Left ventricle myocardium inferior (tissue), 1 donor: ENCODE measurements at places on chromosomes 12 and 14. TPM values are rescaled to one million over a fixed set of nuclear protein-coding genes. Genes with fewer than 3 reads are reported as not detected.

FAM181A gene
- not detected for total RNA-seq

KRT6A gene
- total RNA-seq: not detected

DNA sequence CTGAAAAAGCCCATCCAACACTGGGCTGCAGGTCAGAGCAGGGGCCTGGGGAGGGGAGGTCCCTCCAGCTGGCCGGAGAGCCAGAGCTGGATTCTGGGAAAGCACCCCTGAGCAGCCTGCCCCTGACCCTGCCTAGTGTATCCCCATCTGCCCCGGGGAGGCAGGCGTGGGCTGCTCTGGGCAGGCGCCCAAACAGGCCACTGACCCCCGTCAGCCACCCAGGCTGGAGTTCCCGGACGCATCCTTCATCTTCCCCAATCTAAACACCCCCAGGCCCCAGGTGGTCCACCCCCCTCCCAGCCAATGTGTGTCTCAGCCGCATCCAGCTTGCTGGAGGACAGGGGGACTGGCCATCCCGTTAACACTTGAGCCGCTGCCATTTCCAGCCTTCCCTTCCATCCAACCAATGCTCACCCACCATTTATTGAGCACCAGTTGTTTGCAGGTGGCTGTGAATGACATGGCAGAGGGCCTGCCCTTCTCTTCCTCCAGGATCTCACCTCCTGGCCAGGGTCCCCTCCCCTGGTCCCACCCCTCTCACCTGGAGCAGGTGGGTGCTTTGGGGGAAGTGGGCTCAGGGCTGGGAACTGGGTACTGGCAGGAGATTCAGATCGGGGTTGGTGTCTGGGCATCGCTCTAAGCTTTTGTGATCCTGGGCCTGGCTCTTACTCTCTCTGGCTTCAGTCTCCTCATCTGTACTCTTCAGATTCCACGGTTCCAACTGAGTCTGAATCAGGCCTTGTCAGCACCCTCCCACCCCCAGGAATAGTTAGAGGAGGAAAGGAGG lies 743 bp upstream of the DTX1 start:
- DNase-seq: no peak

FIGNL2 gene
- 0.30 TPM for total RNA-seq

DNA sequence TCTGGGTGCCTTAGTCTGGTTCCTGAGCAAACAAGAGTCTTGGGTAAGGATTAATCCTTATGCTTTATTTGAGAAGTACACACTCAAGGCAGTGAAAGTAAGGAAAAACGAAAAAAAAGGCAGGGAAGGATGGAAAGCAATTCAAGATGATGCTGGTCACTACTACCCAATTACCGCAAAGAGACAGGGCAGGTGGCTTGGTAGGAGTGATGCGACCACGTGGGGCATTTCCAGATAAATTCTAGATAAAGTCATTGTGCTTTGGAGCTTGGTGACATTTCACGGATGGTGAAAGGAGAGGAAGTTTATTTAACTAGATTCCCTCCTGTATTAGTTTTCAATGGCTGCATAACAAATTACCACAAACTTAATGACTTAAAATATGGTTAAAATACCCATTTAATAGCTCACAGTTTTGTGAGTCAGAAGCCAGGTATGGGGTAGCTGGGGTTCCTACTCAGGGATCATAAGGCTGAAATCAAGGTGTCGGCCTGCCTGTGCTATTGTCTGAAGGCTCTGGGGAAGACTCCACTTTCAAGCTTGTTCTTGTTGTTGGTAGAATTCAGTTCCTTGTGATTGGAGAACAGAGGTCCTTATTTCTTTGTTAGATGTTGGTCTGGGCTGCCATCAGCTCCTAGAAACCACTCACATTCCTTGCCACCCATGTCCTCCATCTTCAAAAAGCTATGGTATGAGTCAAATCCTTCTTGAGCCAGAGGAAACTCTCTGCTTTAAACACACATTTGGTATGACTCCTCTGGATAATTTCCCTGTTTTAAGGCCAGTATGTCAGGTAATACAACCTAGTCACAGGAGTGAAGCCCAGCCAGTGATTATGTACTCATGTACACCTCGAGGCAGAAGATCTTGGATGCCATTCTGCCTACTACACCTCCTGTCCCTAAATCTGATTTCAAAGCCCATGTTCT lies 5.6 kb upstream of the HMGA2 start:
- no peak for DNase-seq

RPS6KL1 gene
- total RNA-seq: 20.5 TPM

DNA sequence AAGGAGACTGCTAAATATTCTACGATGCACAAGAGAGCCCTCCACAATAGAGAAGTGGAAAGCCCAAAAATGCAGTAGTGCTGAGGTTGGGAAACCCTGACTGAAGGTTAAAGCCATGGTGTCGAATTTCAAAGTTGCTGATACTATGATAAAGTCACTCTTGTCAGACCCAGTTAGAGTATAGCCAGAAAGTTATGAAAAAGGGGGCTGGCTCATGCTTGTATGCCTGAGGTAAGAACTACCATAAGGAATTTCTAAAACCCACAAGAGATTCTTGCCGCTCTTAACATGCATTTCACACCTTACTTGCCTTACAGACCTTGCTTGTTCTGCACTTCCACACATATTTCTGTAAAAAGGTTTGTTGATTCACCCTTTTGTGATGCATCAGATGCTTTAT lies 184.6 kb downstream of the SLC6A15 start:
- DNase-seq: no peak

DNA sequence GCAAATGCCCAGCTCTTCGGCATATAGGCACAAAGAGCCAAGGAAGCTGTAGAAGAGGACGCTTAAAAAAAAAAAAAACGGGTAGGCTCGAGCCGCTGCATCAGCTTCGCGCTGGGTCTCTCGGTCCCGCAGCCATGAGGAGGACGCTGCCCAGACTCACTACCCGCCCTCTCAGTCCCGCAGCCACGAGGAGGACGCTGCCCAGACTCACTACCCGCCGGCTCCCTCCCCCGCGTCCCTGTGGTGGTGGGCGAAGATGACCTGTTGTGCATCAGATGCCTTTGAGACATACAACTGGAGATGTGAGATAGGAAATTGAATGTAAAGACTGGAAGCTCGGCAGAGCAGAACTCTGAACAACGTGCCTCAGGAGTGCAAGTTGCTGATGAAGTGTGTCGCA lies 11.4 kb upstream of the SPSB2 start:
- DNase-seq: no peak

KSR2 gene
- not detected for total RNA-seq

- DNase-seq: no peak
Measured at GRCh38 chr14:80764496-80764895, 177.0 kb downstream of the CEP128 start.

DNA sequence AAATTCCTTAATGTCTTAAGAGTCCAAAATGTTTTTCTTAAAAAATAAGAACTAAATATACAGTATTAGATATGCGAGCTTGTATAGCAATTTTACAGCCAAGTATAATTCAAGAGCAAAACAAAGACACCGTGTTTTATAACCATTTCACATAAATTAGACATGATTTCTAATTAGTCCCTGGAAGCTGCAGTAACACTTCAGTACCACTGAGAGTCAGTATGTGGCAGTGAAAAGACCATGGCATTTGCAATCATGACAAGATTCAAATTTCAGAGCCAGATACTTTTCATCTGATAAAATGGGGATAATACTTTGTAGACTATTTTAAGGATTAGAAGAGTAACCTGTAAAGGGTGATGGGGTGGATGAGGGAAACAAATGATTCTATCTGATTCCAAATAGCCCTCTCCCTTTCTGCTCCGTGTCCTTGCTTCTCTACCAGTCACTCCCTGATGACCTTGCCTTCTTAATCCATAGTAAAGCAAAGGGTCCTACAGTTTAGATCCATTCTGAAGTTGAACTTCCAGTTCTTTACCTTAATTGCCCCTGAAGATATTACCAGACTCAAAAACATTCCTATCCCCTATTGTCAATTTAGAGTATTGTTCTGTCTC lies 145.4 kb upstream of the ABCD2 start:
- no peak for DNase-seq

SLC10A1 gene
- total RNA-seq: not detected

GRCh38 chr14:101496776-101497683 lies 64.3 kb upstream of the DIO3 start:
- no peak for DNase-seq

DNA sequence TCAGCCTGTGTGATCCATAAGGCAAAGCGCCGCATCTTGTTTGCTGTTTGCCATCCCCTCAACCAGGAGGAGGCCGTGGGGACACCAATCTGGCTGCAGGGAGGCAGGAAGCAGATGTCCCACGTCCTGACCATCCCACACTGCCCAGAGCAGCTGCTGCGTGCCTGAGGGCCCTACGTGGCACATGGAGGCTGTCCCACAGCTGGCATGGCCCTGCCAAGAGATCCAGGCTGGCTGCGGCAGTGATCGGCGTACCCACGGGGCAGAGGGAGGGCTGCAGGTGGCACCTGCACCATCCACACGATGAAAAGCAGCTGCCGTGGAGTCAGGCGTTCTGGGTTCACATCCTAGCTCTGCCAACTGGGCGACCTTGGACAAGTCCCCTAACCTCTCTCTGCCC lies 42.0 kb downstream of the NCOR2 start:
- DNase-seq: peak; percentile 51

- DNase-seq: no peak
Measured at GRCh38 chr12:94297876-94298505, 149.6 kb downstream of the PLXNC1 start.

IL23A gene
- total RNA-seq: not detected

DNA sequence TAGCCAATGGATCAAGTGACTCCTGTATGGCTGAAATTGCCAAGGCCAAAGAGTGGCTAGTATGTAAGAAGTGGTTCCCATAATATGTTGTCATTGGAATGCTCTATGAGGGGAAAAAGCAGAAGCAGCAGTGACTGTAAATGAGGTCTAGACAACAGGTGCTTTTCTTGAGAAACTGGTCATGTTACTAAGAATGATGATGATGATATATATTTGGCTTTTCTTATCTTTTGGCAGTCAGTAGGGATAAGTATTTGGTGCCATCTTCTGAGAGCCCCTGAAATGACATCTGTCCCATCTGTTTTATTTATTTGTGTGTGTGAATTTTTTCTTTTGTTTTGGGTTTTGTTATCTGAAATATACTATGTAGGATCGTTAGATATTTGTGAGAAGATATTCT lies 141.7 kb downstream of the SYT1 start:
- no peak for DNase-seq
